ENCODE measurements at places on chromosomes 12 and 14.

GRCh38 chr12:50621399-50622300 is 116.9 kb downstream of the DIP2B start:
- no peak for DNase-seq

DNA sequence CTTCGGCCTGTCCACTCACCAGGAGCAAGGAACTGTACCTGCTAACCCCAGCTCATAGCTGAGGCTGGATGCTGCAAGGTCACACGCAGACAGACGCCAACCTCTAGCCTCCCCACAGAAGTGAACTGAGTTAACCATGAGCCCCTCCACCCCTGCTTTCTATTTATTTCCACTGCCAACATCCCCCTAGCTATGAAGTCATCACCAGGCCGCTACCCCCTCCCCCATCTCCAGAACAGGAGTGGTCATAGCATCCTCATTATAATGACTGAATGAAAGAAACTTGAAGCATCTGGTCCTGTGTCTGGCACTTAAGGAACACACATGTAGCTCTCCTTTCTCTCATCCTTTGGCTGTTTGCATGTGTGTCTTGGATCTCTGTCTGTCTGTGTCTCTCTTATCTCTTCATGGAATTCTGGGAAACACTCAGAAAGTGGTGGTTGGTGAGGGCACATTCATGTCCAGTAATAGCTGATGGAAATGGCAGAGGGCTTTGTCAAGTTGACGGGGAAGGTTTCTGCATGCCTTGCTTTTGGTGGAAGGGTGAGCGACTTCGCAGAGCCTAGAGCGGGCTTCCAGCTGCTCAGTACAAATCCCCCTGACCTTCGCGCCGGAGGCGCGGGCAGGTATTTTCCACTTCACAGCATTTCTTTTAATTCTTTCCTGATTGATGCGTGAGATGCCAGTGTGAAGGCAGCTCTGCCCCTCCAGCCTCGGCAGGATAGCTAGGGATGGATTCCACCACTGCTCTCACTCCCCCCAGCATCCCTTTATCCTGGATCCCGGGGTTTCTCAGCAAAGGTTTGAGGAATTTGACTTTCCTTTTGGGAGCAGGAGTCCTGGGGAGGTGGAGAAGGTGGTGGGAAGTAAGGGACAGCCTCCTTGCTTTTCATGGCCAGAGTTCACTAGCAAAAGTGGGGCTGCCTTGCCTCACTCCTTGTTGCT is 198.2 kb downstream of the CHST11 start:
- DNase-seq, result no peak

DNA sequence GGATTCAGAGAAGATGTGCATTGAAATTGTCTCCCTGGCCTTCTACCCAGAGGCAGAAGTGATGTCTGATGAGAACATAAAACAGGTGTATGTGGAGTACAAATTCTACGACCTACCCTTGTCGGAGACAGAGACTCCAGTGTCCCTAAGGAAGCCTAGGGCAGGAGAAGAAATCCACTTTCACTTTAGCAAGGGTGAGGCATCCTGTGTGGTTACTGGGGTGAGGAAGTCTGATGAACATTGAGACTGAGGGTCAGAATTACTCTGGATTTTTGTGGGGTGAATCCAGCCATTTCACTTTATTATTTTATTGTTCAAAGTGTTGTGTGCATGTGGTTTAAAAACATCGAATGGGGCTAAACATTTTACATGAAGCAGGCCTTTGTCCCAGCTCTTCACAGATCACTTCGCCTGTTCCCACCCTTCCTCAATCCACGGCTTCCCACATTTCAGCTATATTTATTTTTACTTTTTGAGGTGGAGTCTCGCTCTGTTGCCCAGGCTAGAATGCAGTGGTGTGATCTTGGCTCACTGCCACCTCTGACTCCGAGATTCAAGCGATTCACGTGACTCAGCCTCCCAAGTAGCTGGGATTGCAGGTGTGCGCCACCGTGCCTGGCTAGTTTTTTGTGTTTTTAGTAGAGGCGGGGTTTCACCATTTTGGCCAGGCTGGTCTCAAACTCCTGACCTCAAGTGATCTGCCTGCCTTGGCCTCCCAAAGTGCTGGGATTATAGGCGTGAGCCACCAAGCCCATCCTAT is 40.6 kb downstream of the SUPT16H start:
- DNase-seq, result no peak

DNA sequence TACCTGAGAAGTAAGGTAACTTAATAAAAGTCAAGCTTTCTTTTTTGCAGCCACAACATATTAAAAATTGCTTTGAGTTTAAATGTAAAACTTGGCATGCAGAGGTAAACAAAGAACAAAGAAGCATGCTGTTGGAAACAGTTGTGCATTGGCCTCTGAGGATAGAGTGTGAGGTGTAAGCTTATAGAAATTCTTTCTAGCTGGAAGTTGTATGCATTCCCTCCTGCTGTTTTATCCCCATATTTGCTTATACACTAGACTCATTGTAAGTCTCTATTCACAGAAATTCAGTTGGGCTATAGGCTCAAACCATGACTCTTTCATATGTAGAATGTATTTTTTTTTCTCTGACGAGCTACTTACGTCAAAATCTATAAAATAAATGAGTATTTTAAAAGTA is 316.3 kb downstream of the SLC6A15 start:
- DNase-seq, result no peak

DNA sequence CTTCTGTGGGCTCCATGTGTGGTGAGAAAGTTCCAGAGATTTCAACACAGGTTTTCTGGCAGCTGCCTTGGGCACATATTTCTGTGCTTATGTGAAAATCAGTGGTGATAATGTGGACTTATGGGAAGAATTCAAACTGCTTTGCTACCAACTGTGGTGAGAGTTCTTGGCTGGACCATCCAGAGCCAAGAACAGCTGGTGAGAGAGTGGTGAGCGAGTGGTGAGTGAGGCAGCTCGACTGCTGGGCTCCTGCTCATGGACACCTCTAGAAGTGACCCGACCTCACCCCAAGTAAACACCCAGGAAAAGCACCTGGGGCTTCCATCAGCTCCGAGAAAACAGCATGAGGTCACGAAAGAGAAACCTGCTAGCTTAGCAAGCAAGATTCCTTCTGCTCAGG is 106.4 kb downstream of the PIWIL1 start:
- no peak for DNase-seq

DNA sequence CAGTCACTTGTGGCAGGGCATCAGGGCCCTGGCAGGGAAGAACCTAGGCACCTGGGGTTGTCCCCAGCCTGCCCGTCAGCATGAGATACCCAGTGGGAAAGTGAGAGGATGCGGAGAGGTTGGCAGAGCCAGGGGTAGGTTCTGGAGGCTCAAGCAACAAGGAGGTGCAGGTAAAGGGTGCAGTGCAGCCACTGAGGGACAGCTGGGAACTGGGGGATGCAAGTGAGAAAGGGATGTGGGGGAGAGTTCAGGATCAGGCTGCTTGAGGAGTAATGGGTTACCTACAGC is 18.7 kb downstream of the VASH1 start:
- no peak for DNase-seq

GRCh38 chr12:107091381-107091780 is 2.0 kb downstream of the CRY1 start:
- no peak for DNase-seq

DNA sequence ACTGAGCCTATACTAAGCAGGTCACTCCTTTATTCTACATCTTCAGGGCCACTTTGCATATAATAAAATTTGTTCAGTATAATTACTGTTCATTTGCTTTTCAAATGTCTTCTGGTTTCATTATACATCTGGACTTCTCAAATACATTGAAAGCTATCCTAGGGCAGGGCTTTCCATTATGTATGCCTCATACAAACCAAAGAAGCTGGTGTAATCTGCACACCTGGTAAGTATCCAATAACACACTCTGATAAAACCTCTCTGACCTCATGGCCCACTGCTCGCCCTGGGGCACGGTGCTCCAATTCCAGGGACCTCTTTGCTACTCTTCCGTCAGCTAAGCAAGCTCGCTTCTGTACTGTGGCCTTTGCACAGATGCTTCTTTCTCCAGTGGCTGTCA is 21.9 kb upstream of the ISM2 start:
- DNase-seq, result no peak

GRCh38 chr12:96359328-96359727 is 40.9 kb downstream of the CDK17 start:
- DNase-seq, result no peak

- DNase-seq, result no peak
These were observed 7.0 kb upstream of the FICD start for GRCh38 chr12:108507971-108508642.

GRCh38 chr14:54329082-54329695 is 67.6 kb upstream of the CDKN3 start:
- DNase-seq, result no peak

GRCh38 chr14:52185178-52185577 is 82.3 kb upstream of the PTGDR start:
- no peak for DNase-seq

DNA sequence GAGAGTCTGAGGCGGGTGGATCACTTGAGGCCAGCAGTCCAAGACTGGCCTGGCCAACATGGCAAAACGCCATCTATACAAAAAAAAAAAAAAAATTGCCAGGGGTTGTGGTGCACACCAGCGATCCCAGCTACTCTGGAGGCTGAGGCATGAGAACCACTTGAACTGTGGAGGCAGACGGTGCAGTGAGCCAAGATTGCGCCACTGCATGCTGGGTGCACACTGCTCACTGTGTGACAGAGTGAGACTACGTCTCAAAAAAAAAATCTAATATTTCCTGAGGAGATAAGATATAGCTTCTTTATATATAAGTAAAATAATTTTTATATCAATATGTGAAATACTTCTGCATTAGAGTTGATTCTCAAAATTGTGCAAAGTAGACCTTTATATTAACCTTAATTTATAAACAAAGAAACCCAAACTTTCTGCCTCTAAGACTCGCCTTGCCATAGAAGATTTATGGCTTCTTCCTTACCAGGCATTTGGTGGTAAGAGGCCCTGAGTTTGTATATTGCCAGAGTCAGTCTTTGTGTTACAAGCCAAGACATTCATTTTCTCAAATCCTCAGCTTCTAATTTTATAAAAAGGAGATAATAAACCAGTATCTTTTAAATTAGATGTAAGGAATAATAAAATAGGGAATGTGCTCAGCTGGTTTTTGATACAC is 1226.7 kb downstream of the FLRT2 start:
- DNase-seq, result no peak

DNA sequence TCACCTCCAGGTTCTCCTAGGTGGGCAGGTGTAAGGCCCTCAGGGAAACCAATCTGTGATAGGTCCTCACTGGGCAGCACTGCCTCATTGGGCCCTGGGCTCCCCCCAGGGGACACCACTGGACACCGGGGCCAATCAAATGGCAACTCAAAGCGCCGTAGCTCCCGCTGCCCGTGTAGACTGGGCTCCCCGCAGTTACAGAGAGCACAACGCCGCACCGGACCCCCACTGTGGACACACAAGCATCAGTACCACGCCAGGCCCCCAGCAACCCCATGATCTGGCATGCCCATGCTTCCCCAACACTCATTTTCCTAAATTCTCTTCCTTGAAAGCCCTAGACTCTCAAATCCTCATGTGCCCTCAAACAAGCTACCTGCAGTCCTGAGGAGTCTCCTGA is 6.1 kb downstream of the KMT2D start:
- DNase-seq, result no peak

- no peak for DNase-seq
These were observed 8.5 kb upstream of the TTC8 start for GRCh38 chr14:88815980-88816379.

GRCh38 chr12:104657726-104658484 is 201.2 kb downstream of the CHST11 start:
- no peak for DNase-seq

GRCh38 chr14:101225157-101226152 is 321.9 kb upstream of the RTL1 start:
- DNase-seq, result no peak

- DNase-seq, result no peak
These were observed 17.3 kb upstream of the KLRB1 start for GRCh38 chr12:9625019-9625418.

DNA sequence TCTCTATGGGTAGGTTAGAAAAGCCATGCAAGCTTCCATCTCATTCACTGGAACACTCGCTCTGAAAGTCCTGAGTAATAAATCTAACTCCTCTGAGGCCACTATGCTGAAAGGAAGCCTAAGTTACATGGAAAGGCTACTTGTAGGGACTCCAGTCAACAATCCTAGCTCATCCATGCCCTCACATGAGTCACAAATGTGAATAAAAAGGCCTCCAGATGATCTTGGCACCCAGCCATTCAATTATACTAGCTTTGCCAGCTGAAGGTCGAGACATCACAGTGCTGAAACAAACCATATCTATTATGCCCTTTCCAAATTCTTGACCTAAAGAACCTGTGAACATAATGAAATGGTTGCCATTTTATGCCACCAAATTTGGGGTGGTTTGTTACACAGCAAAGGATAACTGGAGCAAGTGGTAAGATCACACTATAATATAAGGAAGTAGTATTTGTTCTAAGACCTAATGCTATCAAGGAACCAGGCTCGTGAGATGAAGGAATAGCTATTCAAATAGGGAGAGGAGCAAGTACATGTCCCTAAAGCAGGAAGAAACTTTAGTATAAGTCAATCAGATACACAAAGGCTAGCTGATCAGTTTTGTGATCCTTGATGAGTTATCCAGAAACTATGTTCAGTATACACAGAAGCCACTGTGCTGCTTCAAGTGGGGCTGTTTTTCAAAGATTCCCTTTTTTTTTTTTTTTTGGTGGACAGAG is 142.1 kb downstream of the MED13L start:
- no peak for DNase-seq

DNA sequence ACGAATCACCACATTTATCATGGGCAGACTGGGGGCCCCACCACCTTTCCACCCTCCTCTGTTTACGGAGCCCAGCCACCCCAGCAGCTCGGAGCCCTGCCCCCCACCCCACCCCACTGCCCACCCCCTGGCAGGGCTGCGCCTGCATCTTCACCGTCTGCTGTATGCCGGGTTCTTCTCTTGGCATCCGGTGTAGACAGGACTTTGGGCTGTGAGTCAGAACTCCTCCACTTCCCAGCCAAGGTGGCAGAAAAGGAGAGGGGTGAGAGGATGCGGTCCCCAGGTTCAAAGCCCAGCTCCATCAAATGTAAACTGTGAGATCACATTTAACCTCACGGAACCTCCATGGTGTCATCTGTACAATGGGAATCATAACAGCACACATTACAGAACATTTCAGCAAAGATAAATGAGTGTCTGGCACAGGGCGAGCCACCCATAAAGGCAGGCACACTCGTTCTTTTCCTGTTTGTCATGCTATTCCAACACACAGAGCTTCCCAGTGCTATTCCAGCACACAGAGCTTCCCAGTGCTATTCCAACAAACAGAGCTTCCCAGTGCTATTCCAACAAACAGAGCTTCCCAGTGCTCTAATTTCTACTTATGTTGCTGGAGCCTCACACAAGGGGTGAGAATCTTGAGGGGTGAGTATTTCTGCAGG is 292.7 kb upstream of the RTL1 start:
- no peak for DNase-seq

DNA sequence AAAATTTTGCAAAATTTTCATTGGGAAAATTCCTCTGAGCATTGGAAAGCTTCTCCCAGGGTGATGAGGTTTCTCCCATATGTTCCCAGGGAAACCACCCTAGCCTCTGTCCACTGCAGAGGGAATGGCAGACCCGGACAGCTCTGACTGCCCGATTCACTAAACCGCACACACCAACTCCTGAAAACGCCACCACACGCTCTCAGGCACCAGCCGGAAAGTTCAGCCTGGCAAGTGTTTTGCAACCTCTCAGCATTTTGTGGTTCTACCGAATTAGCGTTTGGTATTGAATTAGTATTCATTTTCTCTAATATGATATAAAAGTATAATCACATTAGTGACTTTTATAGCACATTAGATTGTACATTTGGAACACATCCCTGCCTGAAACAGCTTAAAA is 213.4 kb downstream of the PHETA1 start:
- no peak for DNase-seq

Measured in GM18507 (cell line).